DMS153 (cell line): ENCODE measurements at places on chromosomes 13 and 19.
A peak's percentile ranks its signal among the peaks of the same experiment; 100 is the strongest.

DNA sequence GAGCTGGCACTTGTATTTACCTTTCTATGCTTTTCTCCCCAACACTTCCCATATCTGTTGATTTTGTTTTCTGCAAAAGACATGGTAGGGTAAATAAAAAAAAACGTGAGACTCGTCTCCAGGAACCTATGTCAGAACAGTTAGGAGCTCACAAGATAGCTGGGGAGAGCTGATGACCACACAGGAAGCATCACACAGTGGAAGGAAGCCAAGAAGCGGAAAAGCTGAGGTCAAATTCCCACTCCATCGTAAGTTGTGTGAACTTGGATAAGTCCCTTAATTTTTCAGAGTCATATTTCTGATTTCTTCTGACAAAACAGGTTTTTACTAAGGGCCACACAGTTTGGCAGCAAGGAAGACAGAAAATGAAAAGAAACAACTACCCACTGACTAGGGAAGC lies 199.6 kb downstream of the KLF5 start:
- no peak for DNase-seq

- DNase-seq = no peak
These were observed 224.2 kb downstream of the FOXO1 start for GRCh38 chr13:40442231-40442630.

DNA sequence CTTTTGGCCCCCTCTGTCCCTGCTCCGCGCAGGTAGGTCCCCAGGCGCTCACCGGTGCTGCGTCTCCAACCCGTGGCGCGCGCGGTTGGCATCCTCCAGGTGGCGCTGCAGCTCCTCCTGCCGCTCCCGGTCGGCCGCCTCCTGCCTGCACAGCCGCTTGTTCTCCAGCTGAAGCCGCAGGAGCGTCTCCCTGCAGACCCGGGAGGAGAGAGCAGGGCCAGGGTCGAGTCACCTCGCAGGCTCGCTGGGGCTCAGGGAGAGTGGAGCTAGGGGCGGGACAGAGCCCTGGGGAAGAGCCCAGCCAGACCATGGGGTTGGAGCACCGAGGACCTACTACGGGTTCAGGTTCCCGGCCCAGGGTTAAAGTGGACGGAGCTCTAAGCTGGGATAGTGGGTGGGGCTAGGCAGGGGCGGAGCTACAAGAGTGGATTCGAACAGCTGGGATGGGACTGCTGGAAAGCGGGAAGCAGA lies 9.3 kb downstream of the HOOK2 start:
- DNase-seq = peak; percentile 74

DNA sequence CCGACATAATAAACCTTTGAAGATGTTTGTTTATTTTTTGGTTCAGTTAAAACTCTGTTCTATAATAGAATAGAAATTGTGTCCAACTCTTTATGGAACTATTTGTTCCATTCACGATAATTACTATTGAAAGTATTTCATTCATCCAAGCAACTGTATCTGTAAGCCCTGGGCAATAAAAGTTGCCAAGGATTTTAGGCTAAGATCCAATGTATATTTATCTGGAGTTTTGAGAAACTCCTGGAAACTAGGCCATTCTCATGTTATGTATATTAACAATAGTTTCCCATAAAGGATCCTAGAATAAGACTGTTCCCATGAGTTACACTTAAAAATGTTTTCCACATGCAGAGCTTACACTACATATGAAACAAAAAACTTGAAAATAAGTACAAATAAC lies 261.6 kb downstream of the SLITRK6 start:
- DNase-seq = no peak

DNA sequence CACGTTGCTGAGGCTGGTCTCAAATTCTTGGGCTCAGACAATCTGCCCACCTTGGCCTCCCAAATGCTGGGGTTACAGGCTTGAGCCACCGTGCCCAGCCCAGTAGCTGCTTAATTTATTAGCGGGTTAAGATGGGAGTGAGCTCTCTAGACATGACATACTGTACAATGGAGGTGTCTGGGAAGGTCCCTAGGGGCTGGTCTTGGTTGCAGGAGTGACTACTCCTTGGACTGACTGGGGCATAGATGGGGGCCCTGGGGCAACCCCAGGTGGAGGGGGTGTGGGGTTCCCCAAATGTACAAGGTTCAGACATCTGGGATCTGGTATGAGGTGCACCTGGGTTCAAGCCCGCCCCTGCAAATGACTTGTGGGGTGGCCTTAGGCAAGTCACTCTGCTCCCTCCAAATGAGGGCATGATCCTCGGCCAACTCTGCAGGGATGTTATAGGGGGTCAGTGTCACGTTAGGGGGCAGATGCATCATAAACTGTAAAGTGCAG lies 12.8 kb downstream of the CIB3 start:
- no peak for DNase-seq
